ENCODE measurements at places on chromosomes 16 and 17.

DNA sequence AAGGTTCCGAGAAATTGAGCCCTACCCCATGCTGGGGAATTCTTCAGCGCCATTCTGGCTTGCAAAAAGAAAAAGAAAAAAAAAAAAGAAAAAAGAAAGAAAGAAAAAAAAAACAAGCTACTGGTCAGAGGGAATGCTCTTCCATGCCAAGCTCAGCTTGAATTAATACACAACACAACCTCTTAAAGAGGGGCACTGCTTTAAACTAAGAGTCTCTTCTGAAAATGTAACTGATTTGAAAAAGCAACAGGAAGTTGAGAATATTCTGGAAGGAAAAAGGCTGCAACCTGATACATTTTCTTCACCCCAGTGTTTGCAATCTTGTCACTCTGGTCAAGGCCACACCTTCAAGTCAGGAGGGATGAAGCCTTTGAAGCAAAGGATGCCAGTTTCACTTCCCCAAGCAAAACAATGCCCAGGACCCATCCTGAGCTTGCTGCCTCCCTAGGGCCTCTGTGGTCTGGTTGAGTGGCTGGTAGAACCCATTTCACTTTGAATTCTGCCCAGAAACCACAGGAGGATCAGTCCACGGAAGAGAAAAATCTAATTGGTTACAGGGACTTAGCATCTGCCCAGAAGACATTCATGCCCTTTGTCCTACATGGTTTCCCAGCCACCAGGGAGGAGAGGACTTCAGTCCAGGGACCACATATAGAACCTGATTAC, 389.7 kb downstream of the SOX9 start:
- DNase-seq: no peak

DNA sequence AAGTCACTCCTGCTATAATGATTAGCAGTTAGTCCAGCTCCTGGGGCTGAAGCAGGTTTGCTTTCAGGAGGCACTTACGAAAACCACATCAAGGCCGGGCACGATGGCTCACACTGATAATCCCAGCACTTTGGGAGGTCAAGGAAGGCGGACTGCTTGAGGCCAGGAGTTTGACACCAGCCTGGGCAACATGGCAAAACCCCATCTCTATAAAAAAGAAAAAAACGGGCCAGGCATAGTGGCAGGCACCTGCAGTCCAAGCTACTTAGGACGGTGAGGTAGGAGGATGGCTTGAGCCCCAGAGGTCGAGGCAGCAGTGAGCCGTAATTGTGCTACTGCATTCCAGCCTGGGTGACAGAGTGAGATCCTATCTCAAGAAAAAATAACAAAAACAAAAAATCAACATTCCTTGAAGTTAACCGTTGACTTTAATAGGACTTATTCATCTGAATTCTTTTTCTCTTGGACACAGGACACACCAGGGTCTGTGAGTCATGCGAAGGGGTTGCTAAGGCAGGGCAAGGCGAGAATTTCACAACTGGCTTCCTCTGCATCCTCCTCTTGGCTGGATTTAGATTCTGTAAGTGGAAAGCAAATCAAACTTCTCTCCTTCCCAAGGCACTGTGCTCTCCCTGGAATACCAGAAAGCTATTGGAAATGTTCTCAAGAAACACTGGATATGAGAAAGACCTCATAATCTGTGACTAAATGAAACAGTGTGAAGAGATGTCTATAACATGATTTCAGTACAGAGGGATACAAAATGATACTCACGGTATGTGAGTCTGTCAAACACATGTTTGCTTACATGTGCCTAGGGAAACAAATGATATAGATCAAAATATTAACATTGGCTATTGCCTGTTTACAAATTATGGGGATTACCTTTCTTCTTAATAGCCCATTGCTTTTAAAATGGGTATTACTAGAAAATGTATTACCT, 99.5 kb downstream of the SYCE1L start:
- no peak for DNase-seq

GRCh38 chr16:1311738-1312466, 2.5 kb downstream of the UBE2I start:
- DNase-seq: peak; percentile 59

GRCh38 chr16:77406680-77407079, 28.2 kb downstream of the ADAMTS18 start:
- DNase-seq: no peak

DNA sequence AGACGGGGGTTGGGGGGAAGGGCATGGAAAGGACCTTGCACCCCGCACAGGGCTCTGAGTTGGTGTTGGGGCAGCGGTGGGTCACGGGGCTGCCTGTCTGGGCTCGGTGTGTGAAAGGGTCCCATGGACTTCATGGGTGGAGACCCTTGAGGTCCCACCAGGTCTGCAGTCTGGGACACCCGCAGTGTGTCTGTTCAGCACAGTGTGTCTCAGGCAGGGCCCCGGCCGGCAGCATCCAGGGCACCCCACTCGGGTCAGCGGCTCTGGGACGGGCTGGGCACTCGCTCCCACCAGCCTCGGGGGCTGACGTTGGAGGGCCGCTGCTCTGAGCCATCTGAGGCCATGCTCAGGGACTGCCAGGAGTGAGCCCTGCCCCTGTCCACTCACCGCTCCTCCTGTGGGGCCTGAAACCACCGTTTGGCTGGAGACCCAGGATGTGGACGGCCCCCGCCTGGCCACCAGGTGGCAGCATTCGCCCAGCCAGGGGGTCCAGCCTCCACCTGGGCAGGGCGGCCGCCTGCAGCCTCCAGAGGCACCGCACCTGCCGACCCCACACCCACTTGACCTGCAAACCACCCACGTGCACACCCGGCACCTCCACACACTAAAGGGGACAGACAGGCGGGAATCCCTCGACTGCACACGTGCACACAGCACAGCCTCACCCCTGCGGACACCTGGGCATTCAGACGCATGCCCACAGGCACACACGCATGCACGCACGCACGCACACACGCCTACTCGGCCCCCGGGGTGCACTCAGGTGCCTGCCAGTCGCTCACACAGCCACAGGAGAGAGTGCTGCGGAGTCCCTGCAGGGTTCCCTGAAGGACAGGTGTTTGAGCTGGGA, 10.1 kb upstream of the ZFPM1 start:
- DNase-seq: peak; percentile 86

DNA sequence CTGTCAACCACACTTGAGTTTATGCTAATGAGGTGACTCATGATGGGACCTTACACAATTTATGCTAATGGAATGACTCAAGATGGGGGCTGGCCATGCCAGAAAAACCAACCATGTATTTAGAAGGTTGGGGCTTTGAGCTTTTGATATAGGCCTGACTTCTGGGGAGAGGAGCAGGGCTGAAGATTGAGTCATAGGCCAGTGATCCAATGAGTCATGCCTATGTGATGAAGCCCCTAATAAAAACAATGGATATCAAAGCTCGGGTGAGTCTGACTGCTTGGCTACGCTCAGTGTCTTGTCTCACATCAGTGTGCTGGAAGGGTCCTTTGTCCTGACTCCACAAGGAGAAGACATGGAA, 7.3 kb downstream of the MFSD6L start:
- no peak for DNase-seq

DNA sequence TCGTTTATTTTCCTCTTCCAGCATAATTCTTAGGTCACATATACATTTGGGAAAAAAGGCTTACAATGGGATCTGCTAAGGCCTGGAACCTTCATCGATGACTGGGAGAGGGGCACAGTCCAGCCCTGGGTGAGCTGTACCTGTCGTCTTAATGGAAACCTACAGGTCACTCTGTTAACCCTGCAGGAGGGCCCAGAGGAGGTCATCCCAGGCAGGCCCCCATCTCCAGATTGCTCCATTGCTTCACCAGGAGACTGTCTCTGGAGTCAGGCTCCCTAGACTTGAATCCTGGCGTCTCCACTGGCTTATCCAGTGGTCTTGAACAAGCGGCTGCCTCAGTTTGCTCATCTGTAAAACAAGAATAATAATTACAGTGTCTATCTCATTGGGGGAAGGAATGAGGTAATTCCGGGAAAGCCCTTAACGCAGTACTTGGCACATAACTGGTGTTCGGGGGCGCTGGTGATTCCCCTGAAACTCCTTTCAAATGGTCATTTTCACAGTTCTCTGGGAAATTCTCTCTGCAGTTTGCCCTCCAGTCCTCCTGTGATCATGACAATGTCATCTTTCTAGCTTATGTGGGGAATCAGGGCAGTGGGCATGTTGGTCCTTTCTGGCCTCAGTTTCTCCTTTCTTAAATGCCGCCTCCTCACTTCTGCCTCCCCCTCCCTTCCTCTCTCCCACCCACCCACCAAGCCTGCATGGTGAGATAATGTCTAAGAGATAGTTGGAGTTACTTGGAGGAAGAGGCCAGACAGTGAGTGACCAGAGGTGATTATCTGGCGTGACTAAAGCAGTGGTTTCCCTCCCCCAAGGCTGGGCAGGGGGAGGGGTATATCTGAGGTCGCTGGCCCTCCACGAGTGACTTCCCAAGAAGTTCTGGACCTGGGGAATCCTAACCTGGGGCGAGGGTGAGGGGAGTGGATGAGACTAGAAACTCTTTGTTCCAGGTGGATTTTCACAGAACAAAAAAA, 31.3 kb upstream of the TAC4 start:
- no peak for DNase-seq

- no peak for DNase-seq
Measured at GRCh38 chr17:35541434-35541833, 4.0 kb upstream of the SLFN12L start.

GRCh38 chr17:4766201-4766600, 5.5 kb upstream of the TM4SF5 start:
- DNase-seq: no peak

GRCh38 chr17:39236981-39237441, 11.3 kb upstream of the STAC2 start:
- no peak for DNase-seq

- DNase-seq: no peak
Measured at GRCh38 chr16:56506941-56507340, 12.9 kb downstream of the BBS2 start.

Measured in left forelimb (tissue), 1 donor.